ENCODE measurements at places on chromosomes 16 and 17. TPM values are rescaled to one million over a fixed set of nuclear protein-coding genes. Genes with fewer than 3 reads are reported as not detected.

The SNX20 gene
- total RNA-seq = not detected

DNA sequence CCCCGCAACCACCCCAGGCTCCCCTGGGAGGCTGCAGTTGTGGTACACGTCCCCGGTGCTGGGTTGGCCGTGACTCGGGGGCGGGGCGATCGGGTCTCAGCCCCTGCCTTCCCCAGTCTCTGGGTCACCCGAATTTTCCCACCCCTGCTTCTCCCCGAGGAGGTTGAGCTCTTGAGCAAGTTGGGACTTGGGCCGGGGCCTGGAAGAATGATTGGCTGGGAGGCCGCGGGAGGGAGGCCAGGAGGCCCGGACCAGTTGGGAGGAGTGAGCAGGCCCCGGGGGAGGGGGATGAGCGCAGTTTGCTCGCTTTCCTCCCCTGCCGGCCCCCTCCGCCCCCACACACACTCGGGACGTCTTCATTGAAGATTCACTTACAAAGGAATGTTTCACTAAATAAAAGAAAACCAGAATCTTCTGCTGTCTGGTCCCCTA lies 4.5 kb upstream of the HEXIM1 start:
- DNase-seq = no peak

The ENPP7 gene
- not detected for total RNA-seq

GRCh38 chr17:67358612-67359011 lies 7.8 kb downstream of the PSMD12 start:
- no peak for DNase-seq

The ELMO3 gene
- total RNA-seq = 11.0 TPM

DNA sequence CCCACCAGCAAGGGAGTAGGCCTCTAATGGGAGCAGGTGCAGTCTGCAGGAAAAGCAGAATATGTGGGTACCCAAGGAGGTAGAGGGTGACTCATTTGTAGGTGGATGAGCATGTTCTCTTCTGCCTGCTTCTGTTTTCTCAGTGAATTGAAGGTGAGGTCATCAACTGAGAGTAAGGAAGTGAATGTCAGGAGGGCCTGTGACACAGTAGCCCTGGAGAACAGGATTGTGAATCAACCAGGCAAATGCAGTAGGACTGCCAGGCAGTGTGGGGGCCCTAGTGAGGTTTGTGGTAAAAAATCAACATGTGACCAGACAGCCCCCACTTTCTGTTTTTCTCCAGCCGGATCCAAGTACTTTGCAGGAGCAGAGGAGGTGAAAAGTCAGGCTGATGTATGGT lies 150.5 kb upstream of the SOX9 start:
- peak; percentile 49 for DNase-seq

DNA sequence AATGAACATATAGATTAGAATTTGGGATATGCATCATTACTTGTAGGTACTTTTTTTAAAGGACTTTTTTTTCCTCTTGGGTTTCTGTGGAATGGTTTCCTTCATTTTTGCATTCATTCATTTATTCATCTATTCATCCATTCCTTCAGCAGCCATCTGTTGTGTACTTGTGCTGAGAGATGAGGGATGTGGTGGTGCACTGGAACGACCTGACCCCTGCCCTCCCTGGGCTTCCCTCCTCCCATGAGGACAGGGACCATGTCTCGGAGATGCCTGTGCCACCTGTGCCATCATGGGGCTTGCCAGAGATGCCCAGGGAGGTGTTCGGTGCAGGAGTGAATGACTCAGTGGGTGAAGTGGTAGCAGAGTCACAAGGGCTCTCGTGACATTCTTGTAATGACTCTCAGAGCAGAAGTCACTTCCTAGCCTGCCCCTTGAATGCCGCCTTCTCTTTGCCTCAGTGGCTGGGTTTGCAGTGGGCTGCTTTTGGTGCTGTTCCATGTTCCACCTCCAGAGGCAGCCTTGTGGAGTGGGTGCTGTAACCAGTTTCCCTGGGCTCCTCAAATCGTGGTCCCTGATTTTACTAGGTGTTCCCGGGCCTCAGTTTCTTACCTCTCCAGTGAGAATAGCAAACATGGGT lies 43.9 kb downstream of the CLEC16A start:
- DNase-seq = no peak

- no peak for DNase-seq
These were observed at the start of gene LMF1 for GRCh38 chr16:970766-971581. TSS of gene LMF1 (minus strand) at chr16:970984. CDS start at chr16:970980, 4 bp downstream.

The ZFPM1 gene
- total RNA-seq = 5.7 TPM

GRCh38 chr17:46960152-46960551 lies 18.9 kb downstream of the RPRML start:
- DNase-seq = no peak

GRCh38 chr17:60887614-60888028 lies 210.0 kb downstream of the BCAS3 start:
- no peak for DNase-seq

The ZG16 gene
- total RNA-seq = not detected

Data from epithelial cell of proximal tubule (primary cell).